Stimulated activated CD4-positive, alpha-beta T cell treated with anti-CD3 and anti-CD28 coated beads, Interleukin-15, amount 100 ng/mL, for 48 hours (primary cell): ENCODE measurements at places on chromosomes 7 and 10.

DNA sequence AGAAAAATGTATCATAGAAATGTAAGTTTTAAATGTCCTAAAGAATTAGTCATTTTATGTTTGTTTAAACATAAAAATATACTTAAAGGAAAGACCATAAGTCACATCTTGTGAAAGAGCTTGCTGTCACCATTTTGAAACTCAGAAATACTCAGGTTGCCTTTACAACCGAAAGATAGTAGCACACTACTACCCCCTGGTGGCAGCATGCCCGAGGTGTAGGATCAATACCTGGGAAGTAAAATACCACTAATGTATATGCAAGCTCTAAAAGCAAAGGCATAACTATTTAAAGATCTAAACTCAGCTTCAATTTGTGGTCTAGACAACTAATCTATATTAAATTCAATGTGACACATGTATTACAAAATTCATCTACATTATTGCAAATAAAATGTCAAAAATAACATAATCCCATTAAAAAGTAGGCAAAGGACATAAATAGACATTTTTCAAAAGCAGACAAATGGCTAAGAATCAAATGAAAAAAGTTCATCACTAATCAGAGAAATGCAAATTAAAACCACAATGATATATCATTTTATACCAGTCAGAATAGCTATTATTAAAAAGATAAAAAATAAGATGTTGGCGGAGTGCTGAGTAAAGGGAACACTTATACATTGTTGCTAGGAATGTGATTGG, 47.7 kb upstream of the FGL2 start:
- DNase-seq, result peak; percentile 85

DNA sequence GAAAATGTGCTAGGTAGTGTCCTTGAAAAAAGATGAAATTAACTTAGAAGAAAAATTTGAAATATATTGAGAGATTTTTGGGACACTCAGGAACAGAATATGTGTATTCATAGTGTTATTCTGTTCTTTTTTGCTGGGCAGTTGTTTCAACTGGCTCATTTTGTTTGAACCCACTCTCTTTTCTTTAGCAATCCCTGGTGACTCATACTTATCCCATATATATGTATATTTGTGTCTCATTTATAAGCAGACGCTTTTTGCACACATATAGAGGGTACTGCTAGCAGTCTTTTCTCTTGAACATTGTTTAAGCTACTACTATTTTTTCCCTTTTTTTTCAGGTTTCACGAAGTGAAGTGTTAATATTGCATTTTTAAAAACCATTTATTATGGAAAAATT, 1.9 kb downstream of the EXOC6 start:
- DNase-seq, result no peak

DNA sequence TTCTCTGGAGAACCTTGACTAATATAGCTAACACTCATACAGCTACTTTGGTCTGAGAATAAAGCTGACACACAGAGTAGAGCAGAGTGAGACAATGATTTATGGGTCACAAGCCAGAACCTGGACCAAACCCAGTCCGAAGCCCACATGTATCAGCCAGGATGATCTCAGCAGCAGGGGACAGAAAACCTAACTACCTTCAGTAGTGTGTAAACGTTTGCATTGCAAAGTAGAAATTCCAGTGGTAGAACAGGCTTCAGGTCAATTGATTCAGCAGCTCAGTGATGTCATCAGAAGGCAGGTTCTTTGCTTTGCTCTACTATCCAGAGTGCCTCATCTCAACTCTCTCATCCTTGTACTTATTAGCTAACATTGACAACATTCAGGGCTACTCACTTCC, 62.5 kb upstream of the PALS2 start:
- DNase-seq, result no peak

DNA sequence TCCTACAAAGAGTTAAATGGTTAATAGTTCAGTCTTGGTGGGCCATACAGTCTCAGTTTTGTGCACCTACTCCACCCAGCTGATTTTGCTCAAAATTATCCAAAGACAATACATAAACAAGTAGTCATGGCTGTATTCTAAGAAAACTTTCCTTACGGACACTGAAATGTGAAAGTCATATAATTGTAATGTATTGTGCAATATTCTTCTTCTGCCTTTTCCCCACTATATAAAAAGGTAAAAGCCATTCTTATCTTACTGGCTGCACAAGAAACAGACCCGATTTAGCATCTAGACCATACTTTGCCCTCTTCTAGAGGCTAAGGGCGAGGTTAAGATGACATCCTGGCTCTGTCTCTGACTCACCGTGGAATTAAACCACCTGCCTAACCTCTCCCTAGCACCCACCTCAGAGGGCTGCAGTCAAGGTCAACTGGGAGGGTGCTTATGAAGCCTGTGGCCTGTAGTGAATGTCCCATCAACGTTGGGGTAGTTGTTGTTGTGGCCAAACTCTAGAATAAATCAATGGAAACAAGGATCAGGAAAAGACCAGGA, 63.8 kb upstream of the DOCK1 start:
- no peak for DNase-seq

DNA sequence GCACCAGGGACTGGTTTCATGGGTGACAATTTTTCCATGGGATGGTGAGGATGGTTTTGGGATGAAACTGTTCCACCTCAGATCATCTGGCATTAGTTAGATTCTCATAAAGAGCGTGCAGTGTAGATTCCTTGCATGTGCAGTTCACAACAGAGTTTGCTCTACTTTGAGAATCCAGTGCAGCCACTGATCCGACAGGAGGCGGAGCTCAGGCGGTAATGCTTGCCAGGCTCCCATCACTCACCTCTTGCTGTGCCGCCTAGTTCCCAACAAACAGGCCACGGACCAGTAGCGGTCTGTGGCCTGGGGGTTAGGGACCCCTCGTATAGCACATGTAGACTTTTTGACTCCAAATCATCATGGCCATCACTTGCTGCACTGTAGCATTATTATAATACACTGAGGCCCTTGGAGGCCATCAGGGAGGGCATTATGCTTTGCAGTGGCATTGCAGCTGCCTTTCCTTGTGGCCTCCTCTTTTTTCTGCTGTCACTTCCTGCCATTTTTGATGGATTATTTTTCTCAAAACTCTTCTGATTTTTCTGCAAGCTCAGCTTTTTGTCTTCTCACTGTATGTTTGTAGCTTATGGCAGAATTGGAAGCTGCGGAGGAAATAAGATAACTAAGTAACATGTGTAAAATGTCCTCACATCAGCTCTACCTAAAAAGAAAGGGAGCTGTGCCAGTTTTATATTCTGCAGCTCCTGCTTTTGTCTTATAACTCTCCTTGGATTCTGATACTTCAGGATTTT, 18.5 kb downstream of the CSGALNACT2 start:
- DNase-seq, result no peak

DNA sequence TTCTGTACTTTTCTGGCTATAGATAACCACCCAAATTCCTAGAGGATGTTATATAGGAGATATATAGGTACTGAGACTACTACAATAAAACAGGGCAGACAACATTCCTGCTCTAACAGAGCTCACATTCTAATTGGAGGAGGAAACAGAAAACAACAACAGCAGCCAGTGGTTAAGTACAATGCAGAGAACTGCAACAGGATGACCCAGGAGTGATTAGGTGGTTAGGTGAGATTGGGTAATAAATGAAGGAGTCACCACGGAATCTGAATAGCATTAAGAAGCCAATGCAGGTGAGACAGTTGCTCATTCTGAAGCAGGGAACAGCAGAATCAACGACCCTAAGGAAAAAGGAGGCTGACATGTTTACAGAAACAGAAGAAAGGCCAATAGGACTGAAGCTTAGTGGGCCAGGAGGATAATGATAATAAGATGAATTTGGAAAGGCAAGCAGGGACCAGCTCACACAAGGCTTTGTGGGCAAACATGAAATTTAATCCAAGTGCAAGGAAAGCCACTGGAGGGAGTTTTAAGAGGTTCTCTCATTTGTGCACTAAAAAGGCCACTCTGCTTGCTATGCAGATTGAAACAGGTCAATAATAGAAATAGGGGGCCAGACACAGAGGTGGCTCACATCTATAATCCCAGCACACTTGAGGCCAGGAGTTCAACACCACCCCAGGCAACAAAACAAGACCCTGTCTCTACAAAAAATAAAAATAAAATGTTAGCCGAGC, 16.9 kb upstream of the REEP3 start:
- no peak for DNase-seq

DNA sequence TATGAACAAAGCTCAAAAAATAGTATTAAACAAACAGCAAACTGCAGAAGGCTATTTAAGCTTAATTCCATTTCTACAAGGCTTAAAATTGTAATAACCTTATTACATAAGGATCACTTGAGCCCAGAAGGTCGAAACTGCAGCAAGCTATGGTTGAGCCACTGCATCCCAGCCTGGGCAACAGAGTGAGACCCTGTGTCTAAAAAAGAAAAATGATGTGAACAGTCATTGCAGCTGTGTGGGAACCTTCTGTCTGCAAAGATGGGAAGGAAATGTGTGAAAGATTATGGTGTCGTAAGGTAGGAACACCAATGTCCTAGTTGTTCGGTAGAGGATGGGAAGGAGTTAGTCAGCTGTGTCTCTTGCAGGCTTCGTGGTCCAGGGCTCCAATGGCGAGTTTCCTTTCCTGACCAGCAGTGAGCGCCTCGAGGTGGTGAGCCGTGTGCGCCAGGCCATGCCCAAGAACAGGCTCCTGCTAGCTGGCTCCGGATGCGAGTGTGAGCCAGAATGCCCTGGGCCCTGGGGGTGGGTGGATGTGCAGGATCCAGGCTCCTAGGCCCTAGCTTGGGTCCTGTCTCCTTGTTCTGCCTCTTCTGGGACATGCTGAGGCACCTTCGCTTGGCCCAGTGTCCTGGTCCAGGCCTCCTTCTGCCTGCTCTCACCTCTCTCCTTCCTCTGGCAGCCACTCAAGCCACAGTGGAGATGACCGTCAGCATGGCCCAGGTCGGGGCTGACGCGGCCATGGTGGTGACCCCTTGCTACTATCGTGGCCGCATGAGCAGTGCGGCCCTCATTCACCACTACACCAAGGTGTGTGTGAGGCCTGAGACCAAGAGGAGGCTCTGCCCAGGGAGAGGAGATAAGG, 9.1 kb downstream of the C10orf62 start:
- no peak for DNase-seq

DNA sequence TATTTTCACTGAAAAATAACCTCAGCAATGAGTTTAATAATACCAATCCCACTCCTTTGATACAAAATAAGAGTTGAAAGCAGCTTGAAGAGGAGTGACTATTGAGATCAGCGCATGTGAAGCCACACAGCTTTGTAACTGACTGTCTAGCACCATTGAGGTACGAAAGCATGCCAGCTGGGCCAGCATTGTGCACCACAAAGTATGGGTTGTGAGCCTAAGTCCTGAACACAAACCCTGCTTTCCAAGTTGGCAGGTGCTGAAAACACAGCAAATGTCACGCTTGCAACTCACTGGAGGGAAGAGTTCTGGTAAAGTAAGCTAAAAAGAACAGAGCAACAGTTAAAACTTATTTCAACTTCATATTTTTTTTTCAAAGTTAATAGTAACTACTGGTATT, 4.0 kb upstream of the FAM53B start:
- DNase-seq, result no peak

DNA sequence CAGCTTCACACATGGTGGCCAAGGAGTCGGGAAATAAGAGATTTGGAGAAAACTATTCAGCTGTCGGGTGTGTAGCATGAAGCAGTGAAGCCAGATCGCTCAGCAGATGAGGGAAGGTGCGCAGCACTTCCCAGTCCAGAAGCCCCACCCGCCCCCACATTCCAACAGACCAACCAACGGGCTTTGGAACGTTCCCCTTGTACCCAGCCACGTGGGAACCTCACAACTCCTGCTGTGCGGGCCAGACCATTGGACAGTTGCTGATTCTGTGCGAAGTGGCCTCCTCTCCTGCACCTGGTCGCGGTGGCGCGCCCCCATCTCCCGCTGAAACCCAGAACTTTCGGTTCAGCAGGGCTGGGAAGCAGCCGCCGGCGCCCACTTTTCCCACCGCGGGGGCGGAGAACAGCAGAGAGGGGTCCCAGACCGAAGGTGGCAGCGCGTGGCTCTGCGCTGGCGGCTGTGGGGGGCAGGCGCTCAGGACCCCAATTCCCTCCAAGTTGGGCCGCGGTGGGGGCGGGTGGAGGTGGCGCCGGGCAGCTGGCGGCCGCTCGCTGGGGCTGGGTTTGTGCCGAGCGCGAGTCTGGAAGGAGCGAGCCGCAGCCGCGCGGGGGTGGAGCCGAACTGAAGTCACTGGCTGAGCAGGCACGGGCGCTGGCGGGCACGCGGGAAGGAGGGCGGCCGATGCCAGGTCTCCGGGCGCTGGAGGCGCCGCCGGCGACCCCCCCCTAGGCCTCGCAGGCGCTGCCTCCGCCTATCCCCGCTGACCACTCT, 1301.5 kb upstream of the SORCS1 start:
- DNase-seq, result no peak

- no peak for DNase-seq
Observed at GRCh38 chr7:126228356-126229061, 1024.2 kb downstream of the GRM8 start.

DNA sequence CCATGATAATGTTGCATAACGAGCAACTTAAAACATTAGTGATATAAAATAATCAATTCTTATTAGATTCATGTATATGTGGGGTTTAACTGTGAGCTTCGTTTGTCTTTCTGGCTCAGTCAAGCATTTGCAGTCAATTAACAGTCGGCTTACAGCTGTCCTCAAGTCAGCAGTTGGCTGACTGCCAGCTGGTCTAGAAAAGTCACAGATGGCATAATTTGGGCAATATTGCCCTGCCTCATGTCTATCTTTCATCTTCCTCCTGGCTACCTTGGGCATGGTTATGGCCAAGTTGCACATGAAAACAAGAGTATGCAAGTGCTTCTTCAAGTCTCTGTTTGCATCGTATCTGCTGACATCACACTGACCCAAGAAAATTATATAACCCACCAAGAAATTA, 186.1 kb upstream of the ZWINT start:
- no peak for DNase-seq

DNA sequence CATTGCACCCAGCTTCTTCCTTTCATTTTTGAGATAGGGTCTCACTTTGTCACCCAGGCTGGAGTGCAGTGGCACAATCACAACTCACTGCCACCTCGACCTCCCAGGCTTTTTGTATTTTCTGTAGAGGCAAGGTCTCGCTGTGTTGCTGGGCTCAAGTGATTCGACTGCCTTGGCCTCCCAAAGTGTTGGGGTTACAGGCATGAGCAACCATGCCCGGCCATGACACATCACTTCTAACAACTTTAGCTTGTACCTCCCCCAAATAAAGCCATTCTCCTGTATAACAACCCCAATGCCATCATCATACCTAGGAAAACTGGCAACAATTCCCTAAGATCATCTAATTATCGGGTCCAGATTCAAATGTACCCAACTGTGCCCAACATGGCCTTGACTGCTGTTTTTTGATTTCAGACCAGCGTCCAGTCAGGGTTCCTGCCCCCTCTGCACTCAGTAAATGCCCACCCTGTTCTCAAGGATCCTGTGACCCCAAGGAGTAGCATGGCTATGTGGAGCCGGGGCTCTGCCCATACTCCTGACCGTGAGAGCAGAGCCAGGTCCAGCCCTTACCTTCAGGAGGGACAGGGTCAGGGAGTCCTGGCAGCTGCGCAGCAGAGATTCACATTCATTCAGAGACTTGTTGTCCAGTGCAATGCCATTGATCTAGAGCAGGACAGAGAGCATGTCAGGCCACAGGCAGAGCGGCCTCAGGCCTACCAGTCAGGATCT, 102.6 kb downstream of the DLG5 start:
- DNase-seq, result no peak
